ENCODE measurements at places on chromosomes 5 and 9. TPM values are rescaled to one million over a fixed set of nuclear protein-coding genes. Genes with fewer than 3 reads are reported as not detected.

Gene CHSY3
- total RNA-seq: not detected

Gene NXNL2
- not detected for total RNA-seq

Gene EIF4EBP3
- 9.1 TPM for total RNA-seq

DNA sequence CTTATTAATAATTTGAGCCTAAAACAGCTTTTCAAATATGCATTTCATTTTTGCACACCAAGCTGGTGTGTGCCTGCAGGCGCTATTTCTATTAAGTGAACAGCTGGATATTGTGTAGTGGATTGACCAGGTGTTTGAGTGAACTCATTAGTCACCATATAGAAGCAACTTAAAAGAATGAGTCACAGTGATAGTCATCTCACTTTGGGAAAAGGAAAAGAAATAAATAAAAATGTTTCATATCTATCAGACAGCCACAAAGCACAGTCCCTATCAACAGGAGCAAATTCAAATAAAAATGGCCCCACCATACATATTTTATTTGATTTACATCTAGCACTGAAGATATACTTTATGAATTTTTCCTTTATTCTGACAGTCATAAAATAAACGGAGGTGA is 456.5 kb upstream of the CDH9 start:
- no peak for DNase-seq

DNA sequence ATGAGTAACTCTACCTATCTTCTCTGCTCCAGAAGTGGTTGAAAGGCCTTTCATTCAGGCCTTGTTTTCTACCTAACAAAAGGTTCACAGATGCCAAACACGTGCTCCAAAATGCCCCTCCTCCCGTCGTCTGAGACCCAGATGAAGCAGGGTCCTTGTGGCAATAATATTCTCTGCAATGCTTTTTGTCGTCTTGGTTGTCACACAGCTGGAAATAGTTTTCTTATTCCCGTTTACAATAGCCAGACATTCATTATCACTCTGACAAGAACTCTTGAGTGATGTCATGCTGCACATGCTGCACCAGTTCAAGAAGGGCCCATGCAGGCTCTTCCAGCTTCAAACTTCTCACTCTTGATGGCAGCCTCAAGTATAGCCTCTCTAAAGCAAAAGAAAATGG is 7.8 kb downstream of the LPAR1 start:
- no peak for DNase-seq

DNA sequence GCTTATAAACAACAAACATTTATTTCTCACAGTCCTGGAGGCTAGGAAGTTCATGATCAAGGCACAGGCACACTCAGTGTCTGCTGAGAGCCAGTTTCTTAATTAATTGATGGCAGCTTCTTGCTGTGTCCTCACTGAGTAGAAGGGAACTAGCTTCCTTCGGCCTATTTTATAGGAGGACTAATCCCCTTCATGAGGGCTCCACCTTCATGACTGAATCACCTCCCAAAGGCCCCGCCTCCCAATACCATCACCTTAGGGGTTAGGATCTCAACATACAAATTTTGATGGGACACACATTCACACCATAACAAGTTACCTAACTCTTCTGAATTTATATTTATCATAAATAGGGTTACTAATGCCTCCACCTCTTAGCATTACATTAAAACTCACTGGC is 129.8 kb downstream of the GNAQ start:
- DNase-seq: no peak

DNA sequence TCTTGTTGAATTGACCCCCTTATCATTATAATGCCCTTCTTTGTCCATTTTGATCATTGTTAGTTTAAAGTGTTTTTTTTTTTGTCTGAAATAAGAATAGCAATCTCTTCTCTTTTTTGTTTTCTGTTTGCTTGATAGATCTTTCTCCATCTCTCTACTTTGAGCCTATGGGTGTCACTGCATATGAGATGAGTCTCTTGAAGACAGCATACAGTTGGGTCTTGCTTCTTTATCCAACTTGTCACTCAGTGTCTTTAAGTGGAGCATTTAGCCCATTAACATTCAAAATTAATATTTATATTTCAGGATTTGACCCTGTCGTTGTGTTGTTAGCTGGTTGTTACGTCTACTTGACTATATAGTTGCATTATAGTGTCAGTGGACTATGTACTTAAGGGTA is 135.4 kb downstream of the HMHB1 start:
- no peak for DNase-seq
